Mesenchymal stem cell (in vitro differentiated cells and primary cell): ENCODE measurements at places on chromosomes 2 and 18.

- DNase-seq = peak; percentile 48
Measured at GRCh38 chr18:36942264-36942663, 113.3 kb downstream of the KIAA1328 start.

- no peak for DNase-seq
Measured at GRCh38 chr2:175633227-175633626, 368.8 kb downstream of the LNPK start.

DNA sequence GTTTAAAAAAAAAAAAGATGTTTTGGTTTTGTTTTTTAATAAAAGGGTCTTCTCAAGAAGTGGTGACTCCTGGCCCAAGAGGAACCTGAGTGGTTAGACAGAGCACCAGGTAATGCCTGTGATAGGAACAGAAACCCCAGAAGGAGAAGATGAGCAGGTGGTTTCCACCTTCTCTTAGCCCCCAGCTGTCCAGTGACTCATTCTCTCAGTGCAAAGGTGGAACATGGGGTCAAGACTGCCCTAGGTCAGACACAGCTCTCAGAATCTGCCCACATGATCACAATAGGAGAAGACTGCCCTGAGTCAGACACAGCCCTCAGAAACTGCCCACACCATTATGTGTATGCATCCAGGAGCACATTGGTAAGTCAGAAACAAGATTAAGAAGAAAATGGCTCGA is 61.8 kb downstream of the TBC1D8 start:
- DNase-seq = no peak

GRCh38 chr2:144004742-144005141 is 515.2 kb downstream of the ZEB2 start:
- no peak for DNase-seq

DNA sequence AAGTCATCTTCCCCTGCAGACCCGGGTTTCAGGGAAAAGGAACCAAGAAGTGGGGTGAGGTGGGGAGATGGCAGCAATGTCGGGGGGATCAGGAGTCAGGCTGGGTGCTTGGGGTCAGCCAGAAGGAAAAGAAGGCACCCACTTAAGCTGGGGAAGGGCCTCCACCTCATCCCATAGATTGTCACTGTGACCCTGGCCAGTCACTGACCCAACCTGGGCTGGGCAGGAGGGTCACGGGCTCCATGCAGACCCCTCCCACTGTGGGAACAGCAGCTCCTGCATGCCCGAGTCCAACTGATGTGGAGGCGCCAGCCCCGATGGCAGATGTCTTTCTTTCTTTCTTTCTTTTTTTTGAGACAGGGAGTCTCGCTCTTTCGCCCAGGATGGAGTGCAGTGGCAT is 53.6 kb upstream of the HAAO start:
- DNase-seq = no peak

GRCh38 chr2:232628466-232629128 is 4.8 kb upstream of the EFHD1 start:
- no peak for DNase-seq

GRCh38 chr2:168945508-168945907 is 44.4 kb downstream of the G6PC2 start:
- DNase-seq = no peak

DNA sequence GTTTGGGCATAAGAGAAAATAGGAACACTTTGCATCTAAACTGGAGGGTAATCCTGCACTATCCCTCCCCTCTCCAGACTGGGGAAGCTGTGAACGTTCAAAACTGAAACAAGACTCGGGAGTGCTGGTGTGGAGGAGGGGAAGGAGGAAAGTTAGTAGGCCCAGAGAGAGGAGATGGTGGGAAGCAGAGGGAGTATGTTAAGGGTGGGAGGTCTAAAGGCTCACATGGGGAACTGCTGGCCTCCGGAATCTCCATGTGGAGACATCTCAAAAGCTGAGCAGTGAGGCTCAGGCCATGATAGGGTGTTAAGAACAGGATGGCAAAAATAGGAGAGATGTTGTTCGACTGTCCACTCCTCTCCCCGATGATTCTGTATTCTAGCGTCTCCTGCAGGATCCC is 47.9 kb downstream of the ADD2 start:
- no peak for DNase-seq

DNA sequence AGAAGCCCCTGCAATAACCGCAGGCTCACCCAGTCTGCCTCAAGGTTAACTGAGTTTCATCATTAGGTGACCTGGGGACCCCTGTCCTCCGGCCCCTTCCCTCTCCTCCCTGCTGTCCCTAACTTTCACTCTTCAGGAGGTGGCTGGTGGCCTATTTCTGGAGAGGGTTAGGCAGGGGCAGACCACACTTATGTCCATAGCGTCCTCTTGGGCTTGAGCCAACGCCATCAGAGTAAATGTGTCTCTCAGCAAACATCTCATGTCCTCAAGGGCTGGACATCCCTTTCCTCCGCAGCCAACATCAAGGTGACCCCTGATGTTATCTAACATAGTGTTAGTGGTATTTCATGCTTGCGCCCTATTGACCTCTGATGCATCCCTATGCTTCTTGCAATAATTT is 114.8 kb downstream of the BCL11A start:
- DNase-seq = no peak

DNA sequence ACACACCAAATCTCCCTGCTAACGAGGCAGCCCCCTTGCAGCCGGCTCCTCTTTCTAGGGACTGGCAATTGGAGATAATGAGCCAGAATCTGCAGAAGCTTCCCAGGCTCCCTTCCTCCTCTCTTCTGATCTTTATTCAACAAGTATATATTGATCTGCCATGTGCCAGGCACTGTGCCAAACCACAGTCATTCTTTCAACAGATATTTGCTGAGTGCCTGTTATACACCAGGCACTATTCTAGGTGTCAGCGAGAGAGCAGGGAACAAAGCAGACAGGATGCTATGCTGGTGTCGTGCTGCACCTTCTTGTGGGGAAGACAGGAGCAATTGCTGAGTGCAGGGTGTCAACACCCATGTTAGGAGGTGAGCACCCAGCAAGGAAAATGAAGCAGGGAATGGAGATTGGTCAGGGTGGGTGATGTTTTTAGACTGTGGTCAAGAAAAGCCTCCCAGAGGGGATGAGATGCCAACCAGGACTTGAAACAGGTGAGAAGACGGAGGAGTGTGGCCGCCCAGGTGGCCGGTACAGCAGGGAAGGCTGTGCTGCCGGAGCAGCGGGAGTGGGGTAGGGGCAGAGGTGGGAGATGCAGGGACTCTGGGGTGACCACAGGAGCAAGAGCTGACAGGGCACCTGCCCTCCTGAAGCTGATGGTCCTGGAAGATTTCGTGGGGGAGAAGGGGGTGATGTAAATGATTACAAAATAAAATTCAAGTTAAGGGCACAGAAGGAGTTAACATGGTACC is 307.6 kb upstream of the RAB12 start:
- DNase-seq = no peak

DNA sequence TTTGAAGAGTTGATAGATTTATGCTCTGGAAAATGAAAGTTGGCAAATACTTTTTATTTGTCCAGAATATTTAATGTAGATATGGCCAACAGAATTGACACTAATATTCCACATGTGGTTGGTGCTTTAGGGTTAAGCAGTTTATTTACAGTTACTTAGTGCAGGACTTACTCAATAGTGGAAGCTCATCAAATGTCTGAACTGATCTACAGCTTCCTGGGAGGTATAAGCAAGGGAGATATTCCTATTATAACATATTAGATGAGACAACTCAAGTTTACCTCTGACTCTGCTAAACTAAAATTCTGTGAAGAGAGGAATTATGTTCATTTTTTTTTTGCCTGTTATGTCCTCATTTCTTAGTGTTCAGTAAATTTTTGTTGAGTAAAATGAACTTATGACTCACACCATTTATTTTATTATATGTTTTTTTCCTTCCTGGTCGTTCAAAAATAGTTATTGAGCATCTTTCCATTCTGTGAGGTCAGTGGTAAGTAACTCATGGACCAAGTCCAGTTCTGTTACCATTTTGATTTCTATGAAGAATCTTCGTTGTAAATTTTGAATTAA is 13.6 kb downstream of the ABI2 start:
- DNase-seq = peak; percentile 16

DNA sequence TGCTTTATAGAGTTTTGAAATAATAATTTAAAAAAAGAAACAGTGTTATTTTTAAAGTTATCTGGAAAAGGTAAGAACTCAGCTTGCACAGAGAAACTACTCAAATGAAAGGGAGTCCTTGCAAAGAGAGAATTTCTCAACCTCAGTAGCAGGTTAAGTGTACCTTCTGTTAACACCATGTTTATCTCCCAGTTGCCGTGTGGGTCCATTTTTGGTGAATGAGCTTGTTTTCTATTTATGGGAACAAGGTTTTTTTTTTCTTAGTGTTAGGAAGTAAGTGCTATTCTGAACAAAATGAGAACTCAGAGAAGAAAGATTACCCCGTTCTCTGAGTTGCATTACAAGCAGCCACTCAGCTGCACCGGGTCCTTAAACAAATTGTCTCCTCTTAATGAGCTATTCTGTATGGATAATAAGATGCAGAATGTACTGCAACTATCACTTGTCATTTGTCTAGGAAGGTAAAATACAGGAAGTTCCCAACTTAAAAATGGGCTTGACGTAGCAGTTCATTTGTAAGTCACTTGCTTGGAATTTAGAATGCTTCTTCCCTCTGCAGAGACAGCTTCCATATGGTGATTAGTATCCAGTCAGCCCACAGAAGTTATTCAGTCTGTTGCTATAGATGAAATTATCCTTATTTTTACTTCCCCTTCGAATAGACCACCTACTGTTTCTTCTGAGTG is 74.9 kb downstream of the LTBP1 start:
- peak; percentile 92 for DNase-seq

GRCh38 chr2:236702657-236703372 is 133.2 kb downstream of the ACKR3 start:
- DNase-seq = no peak

DNA sequence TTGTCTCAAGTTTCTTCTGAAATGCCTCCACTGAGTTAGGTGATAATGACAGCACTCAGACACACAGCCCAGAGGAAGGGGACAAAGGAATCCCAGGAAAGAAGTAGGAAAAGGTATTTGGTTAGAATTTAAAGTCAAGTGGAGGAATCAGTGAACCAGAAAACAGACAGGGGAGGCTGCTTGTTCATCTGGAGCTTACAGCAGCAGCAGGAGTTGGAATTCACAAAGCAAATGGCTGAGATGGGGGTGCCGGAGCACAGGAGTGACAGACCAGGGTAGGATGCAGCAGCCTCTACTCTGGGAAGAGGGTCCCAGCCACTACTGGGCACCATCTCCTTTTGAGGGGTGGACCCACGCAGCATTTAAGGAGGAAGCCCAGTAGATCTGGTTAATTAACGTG is 104.8 kb downstream of the ST6GAL2 start:
- no peak for DNase-seq

- DNase-seq = peak; percentile 69
Measured at GRCh38 chr2:207530160-207531031, 634 bp downstream of the CREB1 start.

DNA sequence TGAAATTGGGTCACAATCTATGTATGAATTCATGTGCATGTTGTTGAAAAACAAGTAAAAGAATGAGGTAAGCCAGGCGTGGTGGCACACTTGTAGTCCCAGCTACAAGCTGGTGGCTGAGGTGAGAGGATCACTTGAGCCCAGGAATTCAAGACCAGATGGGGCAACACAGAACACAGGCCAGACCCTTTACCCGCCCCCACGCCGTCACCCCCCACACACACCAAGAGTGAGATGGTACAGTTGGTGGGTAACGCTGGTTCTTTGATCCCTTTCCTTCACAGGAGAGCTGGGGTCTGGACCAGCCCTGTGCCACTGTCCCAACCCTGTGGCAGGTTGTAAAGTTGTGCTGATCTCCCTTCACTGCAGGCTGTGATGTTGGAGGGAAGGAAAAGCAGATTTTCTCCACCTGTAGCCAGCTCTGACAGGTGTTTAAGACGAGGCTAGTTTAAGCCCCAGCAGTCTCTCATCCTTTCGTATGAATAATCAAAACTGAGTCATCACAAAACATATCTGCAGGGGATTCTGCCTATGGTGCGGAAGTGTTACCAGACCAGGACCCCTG is 13.6 kb downstream of the B3GNT2 start:
- DNase-seq = no peak

- peak; percentile 5 for DNase-seq
Measured at GRCh38 chr2:5392658-5393057, 299.5 kb upstream of the SOX11 start.

DNA sequence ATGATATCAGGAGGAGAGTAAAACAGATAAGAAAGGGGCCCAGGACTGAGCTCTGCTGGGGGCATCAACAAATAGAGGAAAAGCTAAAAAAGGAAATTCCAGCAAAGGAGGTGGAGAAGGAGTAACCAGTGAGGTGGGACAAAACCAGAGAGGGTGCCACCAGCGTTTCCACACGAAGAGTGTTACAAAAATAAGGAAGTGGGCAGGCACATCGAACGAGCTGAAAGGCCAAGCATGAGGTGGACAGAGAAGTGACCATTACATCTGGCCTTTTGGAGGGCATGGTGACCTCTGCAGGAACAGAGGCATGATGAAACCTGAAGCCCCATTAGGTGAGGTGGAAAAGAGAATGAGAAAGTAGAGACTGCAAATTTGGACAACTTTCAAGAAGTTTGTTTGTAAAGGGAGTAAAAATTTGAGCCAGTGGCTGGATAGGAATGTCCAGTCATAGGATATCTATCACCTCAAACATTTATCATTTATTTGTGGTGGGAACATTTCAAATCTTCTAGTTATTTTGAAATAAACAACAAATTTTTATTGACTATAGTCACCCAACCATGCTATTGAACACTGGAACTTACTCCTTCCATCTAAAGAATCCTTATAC is 18.4 kb upstream of the VIT start:
- DNase-seq = no peak

DNA sequence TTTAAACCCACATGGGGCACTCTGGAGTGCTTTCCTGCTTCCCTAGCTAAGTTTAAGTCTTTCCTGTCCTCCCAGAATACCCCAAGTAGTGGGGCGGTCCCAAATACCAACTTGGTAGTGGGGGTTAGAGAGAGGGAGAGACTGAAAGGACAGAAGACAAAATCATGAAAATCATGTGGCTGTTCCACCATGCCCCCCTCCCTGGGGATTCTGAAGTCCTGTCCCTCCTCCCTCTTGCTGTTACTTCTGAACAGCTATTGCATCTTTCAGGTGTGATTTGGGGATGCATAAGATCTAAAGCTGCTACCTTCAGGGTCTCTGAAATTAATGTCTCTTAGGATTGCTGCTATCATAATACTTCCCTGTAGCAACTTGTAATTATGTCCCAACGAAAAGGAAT is 266.9 kb upstream of the EPAS1 start:
- no peak for DNase-seq

GRCh38 chr18:59646963-59647307 is 50.3 kb downstream of the CCBE1 start:
- peak; percentile 47 for DNase-seq

DNA sequence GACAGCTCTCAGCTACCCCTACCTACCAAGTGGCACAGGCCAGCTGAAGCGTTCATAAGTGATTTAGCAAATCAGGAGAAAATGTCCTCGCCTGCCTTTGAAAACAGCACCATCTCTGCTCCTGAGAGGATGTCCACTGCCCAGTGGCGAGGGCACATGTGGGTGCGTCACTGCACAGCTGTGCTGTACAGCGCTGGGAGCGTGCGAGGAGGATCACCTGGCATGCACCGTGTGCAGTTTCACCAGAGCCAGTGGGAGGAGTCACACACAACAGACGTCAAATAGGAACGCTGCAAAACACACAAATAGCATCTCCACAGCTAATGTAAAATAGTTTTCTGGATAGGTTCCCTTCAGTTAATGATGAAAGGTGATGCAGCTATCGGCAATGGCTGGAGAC is 154.1 kb downstream of the HDAC4 start:
- DNase-seq = no peak
